ENCODE measurements at places on chromosomes 4 and X.
A peak's percentile ranks its signal among the peaks of the same experiment; 100 is the strongest.

- DNase-seq, result peak; percentile 95
Observed at GRCh38 chr4:83272900-83273299, 11.7 kb downstream of the COQ2 start.

GRCh38 chr4:139083607-139083955 is 68.0 kb downstream of the NOCT start:
- no peak for DNase-seq

DNA sequence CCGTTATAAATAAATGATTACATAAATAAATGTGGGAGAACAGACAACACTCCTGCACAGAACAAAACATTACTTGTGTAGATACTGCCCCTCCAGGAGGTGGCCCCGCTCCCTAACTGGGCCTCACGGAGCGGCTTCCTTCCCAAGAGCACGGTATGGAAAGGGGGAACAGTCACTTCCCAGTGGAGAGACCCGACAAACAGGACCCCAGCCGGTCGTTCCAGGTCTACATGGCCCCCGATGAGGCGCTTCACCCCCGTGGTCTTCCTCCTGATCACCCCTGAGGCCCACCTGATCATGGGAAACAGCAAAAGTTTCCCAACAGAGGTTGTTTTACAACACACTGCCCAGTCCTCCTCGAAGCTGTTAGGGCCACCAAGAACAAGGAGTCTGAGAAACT is 6.6 kb upstream of the SLC6A8 start:
- DNase-seq, result no peak

DNA sequence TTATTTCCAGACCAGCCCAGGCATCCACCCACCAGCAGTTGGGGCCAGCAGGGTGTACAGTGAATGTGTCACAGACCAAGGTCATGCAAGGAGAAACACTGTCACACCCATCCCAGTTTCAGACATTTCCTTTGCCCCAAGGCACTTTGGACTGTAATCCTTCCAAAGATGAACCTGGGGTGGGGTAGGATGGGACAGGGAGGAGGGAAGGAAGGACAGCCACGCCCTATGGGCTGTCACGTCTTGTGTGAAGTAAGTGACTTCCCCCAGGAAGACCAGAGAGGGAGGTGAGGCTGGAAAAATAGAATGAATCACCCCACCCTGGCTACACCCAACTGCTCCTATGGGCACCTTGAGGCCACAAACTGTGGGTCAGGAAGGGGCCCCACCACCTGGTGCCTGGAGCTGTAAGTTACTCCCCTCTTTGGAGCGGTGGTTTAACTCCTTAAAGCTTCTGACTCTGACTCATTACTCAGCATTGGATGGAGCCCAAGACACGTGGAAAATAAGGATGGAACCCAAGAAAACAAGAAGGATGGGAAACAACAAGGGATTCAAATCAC is 349.9 kb upstream of the KLF3 start:
- no peak for DNase-seq

GRCh38 chr4:141676087-141676670 is 39.8 kb downstream of the IL15 start:
- no peak for DNase-seq

DNA sequence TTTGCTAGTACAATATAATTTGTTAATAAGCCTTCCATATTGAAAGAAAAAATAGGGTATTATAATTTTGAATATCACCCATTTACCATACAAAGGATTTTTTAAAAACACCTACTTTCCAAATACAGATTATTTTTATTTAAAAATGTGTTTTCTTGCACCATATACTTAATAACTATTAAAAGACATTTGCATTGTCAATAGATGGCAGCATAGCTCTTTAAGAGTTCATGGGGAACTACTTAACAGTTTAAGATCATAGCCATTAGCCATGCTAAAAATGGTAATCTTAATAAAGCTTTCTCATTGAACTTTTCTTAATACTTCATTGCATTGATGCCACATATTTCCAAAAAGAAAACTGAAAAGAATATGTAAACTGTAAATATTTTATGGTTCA is 1995.9 kb downstream of the C4orf33 start:
- DNase-seq, result no peak

DNA sequence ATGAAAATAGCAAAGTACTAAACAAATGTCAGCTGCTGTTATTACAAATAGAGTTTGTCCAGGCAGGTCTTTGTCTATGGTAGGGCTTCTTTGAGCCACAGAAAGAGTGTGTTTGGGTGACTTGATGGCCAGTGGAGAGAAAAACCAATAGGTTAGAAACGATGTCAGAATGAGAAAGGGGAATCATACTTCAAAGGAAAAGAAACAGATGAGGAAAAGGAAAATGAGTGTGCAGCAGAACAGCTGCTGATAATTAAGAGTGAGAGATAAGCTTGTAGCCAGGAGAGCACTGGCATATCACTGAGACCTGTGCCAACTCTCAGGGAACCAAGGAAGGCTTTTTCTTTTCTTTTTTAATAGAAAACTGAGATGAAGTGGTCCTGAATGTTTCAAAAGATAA is 257.2 kb downstream of the ARHGAP24 start:
- DNase-seq, result no peak

- no peak for DNase-seq
Observed at GRCh38 chr4:86279293-86279960, 80.4 kb downstream of the MAPK10 start.

DNA sequence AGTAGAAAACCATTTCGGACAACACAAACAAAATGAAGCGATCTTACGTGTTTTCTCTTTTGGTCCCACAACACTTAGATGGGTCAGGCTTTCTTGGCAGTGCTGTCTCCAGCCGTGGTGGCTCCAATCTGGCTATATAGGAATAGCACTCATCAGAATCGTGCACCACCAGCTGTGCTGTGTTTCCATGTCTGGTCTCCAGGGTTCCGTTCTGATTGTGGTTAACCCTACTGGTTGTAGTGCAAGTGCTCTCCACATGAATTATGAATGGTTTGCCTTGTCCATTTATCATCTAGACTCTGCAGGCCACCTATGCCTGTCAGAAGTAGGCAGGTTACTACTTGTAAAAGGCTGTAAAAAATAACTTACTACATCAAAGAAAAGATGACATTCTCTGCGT is 536.3 kb downstream of the IQCM start:
- no peak for DNase-seq

DNA sequence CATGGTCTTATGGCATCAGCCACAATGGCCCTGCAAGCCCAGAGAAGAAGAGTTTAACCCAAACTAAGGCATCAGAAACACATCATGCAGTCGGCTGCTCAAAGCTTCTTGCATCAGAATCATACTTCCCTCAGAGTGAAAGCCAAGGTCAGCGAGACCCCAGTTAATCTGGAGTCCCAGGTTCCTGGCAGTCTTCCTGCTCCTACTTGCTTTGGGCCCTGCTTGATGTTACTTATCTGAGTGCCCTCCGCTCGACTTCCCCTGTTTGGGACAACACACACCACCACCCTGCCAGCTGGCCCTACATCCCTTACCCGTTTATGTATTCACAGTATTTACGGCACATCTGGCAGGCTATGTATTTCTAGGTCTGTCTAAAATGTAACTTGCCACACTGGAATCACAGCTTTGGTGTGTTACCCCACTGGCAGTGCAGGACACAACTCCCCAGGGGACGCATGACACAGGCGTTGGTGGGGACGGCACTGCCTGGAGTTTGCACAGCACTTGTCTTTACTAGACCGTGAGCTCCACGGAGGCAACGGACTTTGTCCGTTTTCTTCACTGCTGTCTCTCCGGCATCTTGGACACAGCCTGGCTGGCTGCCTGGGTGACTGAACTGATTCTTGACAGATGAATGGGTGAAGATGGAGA is 22.8 kb downstream of the CRMP1 start:
- no peak for DNase-seq

- DNase-seq, result no peak
Observed at GRCh38 chrX:96430756-96431455, 253.7 kb upstream of the DIAPH2 start.

DNA sequence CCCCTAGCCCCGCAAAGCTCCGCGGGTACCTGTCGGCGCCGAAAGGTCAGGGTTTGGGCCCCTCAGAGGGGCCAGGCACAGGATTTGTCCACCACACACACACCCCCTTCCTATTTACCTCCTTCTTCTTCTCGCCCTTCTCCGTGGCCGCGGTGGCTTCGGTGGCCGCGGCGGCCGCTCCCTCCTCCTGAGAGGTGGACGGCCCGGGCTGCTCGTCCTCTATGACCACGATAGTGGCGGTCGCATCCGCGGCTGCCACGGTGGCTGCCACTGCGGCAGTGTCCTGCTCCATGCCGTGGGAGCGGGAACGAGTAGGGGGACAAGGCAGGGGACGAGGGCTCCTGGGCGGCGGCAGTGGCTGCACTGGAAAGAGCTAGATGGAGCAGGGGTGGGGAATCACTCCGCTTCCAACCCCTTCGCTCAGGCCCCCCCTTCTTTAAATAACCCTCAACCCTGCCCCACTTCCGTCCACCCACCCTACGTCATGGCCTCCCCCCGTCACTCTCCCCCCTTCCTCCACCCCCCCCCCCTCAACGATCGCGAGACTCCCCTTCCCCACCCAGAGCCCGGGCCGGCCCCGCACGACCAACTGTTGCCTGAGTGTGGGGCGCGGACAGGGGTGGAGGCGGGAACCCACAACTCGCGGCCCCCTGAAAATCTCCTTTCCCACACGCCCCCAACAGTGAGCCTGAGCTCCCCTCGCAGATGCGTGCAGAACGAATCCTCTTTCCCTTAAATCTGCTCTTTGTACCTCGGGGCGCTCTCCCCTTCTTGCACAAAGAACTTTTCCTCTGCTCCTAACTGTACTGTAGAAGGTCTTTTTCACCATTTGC is at the start of gene SMARCA1:
SMARCA1 (minus strand) TSS at position 412 of the 833 bp plus-strand sequence; CDS start at position 292, 120 bp downstream.
- DNase-seq, result no peak

All from GM12878 (cell line).